Activated naive CD8-positive, alpha-beta T cell treated with anti-CD3 and anti-CD28 coated beads, Interleukin-2, amount 10 ng/mL, durations not matched to agents 7 days and 5 days (primary cell): ENCODE measurements at places on chromosomes 11 and 22. TPM values are rescaled to one million over a fixed set of nuclear protein-coding genes. Genes with fewer than 3 reads are reported as not detected.

GRCh38 chr11:126153972-126154371 is 57.5 kb downstream of the RPUSD4 start:
- no peak for DNase-seq

The PHLDA2 gene
- 0.55 TPM for total RNA-seq

The SCGB1C1 gene
- not detected for total RNA-seq

DNA sequence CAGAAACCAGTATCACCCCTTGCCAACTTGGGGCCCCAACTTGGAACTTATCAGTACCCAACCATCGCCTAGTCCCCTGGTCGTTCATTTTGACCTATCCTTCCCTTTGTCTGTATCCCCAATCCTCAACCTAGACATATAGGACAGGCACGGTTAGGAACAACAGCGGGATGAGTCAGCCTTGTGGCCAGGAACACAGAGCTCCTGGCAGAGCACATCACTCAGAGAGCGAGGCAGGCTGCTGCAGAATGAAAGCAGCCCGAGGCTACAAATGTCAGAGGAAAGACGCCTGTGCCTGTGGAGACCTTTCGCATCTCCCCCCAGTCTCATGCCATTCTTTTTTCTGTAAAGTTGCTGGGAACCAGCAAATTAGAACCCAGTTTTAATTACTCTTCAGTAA is 14.6 kb downstream of the DKK3 start:
- DNase-seq = no peak

DNA sequence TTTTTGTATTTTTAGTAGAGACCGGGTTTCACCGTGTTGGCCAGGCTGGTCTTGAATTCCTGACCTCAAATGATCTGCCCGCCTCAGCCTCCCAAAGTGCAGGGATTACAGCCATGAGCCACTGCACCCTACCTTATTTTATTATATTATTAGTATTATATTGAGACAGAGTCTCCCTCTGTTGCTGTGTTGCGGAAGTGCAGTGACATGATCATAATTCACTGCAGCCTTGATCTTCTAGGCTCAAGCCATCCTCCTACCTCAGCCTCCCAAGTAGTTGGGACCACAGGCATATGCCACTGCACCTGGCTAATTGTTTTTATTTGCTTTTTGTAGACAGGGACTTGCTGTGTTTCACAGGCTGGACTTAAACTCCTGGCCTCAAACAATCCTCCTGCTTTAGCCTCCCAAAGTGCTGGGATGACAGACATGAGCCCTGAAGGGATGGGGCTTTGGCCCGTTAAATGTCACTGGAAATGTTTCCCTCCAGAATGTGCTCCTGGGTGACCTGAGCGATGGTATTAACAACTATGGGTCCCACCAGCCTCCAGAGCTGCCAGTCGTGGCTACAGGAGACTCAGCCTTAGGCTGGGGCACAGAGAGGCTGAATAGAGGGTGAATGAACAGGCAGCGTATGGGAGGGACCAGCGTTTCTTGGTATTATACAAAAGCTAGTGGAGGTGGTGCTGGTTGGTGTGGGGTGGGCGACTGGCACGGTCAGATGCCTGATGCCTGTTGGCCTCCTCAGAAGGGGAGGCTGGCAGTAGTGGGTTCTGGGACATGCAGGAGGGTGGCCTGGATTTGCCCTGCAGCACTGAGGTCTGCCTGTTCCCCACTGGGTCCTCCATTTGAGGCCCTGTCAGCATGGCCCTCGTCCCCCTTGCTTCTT is 7.3 kb downstream of the TANGO2 start:
- no peak for DNase-seq

- no peak for DNase-seq
These were observed 42.7 kb downstream of the OR5B17 start for GRCh38 chr11:58316142-58316541.

DNA sequence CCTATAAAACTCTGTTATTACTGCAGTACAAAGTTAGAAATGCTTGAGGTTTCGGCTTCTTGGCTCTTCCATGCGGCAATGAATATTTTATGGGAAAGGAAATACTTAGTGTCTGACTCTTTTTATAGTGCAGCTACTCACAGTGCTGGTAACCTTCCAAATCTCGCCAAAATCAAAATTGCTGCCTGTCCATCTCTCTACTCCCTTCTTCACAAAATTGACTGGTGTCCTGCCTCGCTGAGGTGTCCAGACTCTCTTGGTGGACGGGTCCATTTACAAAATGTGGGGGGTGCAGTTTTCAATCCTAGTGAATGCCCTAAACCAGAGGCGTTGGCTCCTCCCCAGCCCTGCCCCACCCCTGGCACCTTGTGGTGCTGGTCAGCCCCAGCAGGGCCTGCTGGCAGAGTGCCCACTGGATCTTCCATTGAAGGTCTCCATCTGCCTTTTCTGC is 73.5 kb downstream of the ZBTB16 start:
- no peak for DNase-seq

DNA sequence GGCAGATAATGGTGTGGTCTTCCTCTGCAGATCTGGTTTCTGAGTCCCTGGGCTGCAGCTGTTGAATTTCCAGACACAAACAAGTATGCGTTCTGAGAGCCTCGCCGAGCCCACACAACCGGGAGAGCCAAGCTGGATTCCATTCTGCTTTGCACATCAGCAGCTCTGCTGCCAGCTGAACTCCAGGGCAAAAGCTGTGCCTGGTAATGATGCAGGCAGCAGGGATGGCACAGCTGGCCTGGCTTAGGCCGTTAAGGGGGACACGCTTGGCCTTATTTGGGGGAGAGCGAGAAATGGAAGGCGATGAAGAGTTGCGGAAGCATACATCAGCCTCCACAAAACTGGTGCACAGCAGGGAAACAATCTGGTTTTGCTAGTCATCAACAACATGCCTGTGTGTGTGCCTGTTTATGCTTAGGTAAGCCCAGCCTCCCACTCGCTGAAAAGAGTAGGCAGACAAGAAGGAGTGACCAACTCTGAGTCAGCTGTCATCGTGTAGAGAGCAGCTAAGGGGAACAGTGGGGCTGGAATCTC is 25.1 kb downstream of the ADAMTS8 start:
- no peak for DNase-seq

GRCh38 chr11:59158206-59159068 is 13.5 kb upstream of the DTX4 start:
- no peak for DNase-seq

The DKK3 gene
- total RNA-seq = 8.1 TPM

- no peak for DNase-seq
These were observed 391.9 kb upstream of the CADM1 start for GRCh38 chr11:115896084-115896483.

DNA sequence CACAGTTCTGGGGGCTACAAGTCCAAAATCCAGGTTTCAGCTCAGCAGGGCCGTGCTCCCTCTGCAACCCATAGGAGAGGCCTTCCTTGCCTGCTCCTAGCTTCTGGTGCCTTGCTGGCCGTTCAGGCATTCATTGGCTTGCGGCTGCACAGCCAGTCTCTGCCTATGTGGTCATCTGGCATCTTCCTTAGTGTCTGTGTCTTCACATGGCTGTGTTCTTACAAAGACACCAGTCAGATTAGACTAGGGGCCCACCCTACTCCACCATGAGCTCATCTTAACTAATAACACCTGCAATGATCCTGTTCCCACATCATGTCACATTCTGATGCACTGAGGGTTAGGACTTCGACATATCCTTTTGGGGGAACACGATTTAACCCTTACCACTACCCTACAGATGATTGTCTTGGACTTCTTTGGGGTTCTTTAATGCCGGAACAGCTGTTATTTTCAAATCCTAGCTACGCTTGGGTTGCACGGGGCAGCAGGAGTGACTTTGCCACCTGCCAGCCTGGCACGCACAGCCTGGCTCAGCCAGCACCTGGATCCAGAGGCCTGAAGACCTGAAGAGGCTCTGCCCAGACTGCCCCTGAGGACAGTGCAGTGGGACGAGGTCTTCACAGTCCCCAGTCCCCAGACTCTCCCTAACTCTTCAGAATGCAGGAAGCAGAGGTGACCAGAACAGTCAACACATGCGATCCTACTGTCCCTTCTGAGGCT is 7.7 kb upstream of the NEAT1 start:
- peak; percentile 28 for DNase-seq

The KCNJ5 gene
- total RNA-seq = 0.20 TPM

DNA sequence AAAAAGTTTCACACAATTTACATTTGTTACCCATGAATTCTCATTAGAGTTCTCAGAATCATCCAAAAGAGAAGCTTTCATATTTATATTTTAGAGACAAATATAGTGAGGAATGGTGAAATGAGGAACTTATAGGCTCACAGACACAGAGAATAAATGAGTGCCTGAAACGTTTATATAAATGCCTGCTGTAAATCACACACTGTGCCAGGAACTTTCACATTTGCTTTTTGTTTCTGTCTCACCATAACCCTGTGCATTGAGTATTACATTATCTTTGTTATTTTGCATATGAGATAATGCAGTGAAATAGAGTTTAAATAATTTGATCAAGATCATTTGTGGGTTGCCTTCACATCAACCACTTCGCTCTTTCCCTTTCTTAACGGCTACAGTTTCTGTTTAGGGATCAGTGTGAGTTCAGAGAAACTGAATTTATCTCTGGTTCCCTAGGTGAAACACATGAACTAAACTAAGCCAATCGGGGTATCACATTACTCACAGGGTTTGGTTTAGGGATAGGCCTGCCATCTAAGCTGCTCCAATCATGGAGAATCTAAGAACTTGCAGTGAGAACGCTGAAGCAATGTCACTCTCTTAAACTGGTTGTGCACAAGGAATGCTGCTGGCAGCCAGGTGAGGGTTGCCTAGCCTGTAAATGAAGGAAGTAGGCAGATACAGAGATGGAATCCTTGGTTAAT is 1339.2 kb upstream of the TENM4 start:
- no peak for DNase-seq

The KCNQ1 gene
- total RNA-seq = 24.2 TPM

- DNase-seq = no peak
These were observed 14.0 kb downstream of the TRIM44 start for GRCh38 chr11:35676611-35676965.

The PANX2 gene
- 0.11 TPM for total RNA-seq

GRCh38 chr11:62141111-62142042 is 17.6 kb downstream of the INCENP start:
- DNase-seq = peak; percentile 22

DNA sequence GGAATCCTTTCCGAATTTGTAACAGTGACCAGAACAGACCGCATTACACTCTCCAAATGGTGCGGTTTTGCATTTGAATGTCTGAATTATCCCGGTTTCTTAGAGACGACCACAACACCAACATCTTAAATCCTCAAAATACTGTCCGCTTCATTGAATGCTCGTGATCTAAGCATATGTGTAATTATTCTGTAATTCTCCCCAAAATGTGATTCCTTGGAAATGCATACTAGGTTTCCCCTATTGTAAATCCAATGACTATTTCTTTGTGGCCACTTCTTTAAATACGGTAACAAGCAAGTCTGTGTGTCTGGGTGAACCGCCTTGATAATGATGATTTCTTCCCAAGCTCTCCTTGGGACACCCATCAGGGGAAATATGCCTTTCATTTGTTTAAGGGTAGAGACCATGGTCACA is 87.3 kb upstream of the DBX1 start:
- no peak for DNase-seq

GRCh38 chr22:29625090-29625825 is 21.8 kb downstream of the NF2 start:
- DNase-seq = no peak
